ENCODE measurements at places on chromosomes 3 and 15.

DNA sequence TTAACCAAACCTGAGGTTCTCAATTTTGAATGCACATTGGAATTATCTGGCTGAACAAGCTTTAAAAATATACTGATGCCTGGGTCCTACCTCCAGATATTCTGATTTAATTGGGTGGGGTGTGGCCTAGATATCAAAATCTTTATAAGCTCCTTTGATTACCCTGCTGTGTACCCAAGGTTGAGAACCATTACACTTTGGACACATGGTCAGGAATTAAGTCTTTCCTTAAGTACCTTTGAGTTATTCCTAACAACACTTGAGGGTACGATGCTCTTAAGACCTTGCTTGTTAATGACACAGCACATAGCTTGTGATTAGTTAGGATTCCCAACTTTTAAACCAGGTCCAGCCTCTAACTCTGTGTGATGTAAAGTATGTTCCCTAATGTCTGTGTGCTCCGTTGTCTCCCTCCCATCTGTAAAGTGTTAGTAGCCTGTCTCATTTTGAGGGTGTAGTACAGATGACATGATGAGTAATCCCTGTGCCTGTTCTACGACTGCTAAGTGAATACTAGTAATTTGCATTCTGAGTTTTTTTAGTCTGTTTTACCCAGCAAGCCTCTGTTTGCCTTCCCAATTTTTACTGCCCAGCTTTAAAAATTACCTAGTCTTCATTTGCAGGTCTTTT is 154.9 kb downstream of the KLHL25 start:
- DNase-seq, result no peak

DNA sequence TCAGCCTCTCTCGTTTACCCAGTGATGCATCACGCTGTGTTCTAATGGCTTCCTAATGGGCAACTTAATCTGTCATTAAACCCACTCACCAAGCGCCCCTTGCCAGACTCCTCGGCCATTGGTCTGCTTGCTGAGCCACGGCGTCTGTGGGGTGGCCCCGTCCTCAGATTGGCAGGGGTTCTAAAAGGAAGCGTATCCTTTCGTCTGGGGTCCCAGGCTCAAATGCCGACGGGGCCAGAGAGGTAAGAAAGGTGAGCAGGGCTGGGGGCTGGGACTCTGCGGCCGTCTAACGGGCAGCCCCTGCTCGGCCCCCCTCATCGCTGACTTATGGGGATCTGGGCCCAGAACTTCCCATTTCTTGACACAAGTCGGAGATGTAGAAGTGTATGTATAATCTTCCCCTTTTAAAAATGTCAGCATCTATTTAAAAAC is 315.1 kb upstream of the PROK2 start:
- no peak for DNase-seq

- no peak for DNase-seq
These were observed 45.6 kb upstream of the IREB2 start for GRCh38 chr15:78392430-78392829.

DNA sequence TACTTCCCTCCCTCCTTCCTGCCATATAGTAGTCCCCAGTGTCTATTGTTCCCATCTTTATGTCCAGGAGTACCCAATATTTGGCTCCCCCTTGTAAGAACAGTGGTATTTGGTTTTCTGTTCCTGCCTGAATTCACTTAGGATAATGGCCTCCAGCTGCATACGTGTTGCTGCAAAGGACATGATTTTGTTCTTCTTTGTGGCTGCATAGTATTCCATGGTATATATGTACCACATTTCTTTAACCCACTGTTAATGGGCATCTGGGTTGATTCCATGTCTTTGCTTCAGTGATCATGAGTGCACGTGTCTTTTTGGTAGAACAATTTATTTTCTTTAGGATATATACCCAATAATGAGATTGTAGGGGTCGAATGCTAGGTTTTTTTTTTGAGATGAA is 19.3 kb downstream of the SPRED1 start:
- no peak for DNase-seq

GRCh38 chr3:117442566-117442965 is 733.0 kb downstream of the TUSC7 start:
- DNase-seq, result no peak

DNA sequence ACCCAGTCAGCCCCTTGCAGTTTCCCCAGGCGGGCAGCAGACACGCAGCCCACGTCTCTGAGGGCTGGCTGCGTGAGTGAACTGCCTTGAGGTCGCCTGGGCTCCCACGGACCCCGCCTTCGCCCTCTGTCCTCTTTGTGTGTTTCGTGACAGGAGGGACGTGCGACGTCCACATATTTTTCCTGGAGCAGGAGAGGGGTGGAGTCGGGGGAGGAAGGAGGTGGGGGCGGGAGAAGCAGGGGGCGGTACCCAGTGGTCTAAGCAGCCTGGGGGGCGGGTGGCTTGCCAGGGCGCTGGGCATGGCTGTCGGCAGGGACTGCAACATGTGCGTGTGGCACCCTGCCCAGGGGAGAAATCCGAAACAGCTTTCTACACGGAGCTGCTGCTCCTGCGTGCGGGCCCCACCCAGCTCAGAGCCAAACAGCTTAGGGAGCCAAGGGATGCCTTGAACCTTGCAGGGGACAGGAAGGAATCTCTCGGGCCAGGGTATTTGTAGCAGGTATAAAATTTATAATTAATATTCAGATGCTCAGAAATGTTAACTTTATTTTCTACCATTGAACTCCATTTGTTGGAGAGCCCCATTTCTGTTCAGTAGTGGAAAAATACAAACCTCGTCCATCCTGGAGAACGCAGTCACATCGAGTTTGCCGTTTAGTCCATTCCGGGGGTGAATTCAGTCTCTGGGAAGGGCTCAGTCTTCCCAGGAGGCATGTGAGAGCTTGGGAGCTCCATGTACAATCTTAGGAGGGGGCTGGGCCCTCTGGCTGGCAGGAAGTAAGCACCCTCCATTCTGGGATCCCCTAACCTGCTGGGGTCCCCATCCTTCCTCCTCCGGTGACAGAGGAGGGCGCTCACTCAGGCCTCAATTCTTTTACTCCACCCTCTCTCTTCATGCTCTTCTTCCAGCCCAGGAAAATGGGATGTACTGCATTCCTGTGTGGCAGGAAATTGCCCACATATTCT is 79.1 kb upstream of the MEF2A start:
- no peak for DNase-seq

GRCh38 chr3:52280050-52280461 is 1.6 kb upstream of the WDR82 start:
- DNase-seq, result no peak

DNA sequence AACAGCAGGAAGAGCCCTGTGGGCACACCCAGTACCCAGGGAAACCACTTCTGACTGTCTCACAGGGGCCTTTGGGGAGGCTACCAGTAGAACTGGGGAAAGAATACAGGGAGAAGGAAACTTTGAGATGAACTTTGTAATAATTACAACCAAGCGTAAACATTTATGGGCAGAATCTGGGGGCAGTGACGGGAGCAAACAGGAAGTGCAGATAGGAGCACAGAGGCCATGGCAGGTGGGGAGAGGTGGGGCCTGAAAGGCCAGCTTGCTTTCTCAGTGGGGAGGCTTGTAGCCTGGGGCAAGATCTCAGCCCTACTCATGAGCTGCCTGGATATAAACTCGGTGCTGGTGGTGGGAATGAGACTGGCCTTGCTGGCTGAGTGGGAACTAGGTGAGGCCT is 209.8 kb downstream of the PLCH1 start:
- DNase-seq, result no peak

DNA sequence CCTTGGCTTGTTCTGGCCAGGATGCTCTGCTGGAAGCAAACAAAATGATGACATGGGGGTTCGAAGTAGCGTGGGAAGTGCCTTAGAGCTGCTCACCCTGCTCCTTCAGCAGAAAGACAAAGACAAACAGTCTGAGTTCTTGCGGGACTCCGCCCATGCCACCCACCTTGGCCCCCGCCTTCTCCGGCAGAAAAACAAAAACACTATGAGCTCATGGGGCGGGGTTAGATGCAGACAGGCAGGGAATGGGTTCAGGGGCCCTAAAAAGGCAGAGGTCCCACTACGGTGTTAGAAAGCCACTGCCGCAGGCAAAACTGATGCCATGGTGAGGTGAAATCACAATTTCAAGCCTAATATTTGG is 9.7 kb upstream of the NCKIPSD start:
- no peak for DNase-seq

DNA sequence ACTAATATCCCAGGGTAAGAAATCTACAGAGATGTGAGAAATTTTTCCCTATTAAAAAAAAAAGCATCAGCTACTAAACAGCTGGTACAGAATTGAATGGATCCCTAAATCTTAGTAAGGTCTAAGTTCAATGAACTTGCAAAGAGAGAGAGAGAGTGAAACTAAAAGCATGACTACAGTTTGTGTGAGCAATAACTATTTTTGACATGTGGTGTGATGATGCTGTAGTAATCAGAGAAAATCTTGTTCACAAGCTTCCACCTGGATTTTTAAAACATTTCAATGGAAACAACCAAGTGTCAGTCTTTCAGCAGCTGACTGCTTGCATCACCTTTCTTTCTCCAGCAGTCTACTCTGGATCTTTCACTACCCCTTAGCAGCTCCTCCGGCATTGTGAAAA is 45.2 kb upstream of the ABI3BP start:
- no peak for DNase-seq

GRCh38 chr15:60374209-60374608 is 23.6 kb downstream of the ANXA2 start:
- DNase-seq, result no peak

- no peak for DNase-seq
These were observed 10.2 kb downstream of the ASB7 start for GRCh38 chr15:100612539-100612938.

DNA sequence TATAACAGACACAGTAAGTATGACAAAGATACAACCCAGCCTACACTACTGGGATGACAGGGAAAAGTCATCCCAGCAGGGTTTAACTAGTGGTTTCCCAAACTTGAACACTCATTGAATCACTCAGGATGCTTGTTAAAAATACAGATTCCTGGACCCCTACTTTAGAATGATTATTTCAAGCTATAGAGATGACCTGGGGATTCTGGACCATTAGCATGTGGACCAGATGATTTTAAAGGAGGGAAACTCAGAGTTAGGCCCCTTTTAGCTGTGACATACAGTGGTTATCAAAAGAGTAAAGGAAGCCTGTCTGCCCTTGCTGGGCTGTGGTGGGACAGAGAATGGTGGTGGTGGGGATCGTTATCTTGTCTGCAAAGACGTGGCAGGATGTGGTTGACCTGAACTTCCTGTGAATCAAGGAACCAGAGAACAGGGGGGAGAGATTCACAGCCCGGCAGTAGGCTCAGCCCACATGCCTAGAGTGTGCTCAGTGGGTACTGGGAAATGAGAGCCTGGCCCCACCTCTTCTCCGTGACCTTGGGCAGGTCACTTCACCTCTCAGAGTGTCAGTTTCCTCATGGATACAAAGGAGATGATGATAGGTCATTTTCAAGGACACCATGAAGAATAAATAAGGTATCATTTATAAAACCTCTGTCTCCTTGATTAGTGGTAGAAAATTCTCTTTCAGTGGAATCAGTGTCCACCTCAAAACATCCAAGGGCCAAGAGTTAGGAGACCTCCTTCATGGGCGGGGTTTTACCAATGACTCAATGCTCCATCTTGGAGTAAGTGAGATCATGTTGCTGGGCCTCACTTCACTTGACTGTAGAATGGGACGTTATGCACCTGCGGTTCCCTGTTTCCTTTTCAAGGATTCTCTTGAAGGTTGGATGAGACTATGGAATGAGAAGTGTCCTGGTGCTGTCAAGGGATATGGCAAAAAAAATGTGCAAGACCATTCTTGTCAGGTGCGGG is 306.5 kb downstream of the RPLP1 start:
- peak; percentile 78 for DNase-seq

- no peak for DNase-seq
These were observed 534.2 kb upstream of the ALCAM start for GRCh38 chr3:104832530-104832929.

GRCh38 chr3:193134856-193135255 is 106.2 kb upstream of the PLAAT1 start:
- no peak for DNase-seq

- DNase-seq, result no peak
These were observed 61.9 kb downstream of the CGGBP1 start for GRCh38 chr3:87996882-87997281.

DNA sequence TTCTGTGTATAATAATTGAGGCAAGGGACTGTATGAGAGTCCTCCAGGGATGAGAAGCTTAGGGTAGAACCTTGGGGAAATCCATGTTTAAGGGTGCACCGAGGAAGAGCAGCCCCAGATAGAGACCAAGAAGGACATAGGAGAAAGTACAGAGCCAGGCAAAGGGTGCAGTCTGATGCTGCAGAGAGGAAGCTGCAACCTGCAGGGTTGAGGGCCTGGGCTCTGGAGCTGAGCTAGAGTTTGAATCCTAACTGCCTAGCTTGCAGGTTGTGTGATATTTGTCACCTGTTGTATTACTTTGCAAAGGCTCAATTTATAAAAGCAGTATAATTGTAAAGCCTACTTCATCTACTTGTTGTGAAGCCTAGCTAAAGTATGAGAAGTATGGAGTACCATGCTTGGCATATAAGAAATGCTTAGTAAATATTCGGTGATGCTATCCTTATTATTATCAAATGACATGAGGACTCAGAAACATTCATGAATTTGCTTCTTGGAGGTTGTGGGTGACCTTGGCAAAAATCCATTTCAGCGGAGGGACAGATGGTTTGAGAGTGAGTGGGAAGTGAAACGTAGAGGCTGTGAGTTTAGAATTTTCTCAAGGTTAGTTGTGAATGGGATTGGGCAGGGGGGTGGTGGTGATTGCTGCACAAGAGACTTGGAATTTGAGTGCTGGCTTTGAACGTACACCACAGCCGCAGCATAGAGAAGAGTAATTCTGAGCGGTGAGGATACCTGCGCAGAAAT is 43.8 kb downstream of the PLCL2 start:
- DNase-seq, result no peak

DNA sequence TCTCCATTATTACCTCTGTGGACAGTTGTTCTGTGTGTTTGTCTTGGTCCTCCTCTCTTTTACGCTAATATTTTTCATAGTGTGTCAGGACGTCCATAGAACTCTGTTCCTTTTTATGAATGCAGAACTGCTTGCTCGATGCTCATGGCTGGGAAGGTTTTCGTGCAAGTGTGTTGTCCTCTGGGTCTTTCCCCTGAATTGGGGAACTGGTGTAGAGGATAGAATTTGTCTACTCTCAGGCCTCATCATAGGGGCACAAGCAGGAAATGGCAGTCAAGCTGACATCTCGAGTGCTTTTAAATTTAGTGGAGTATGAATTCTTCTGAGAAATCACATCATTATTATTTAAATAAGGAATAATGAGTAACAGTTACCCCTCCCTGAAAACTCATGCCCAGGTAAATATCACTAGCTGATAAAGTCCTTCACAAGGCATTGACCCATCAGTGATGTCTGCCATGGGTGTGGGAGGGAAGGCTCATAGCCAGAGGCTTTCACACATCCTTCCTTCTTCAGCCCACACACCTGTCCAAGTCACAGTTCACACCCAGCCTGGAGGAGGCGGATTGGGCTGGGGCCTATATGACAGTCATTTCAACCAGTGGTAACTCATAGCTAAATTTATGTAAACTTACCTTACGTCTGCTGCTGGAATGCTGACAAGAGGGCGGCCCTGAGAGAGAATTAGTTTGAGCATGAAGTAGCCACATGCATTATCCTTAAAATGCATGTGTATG is 226.1 kb downstream of the PLCL2 start:
- no peak for DNase-seq

GRCh38 chr15:31341496-31342195 is 15.0 kb downstream of the KLF13 start:
- DNase-seq, result no peak

GRCh38 chr3:57093971-57094535 is 33.6 kb downstream of the SPATA12 start:
- DNase-seq, result no peak

GRCh38 chr15:99165020-99165790 is 60.3 kb downstream of the SYNM start:
- no peak for DNase-seq

GRCh38 chr15:37134699-37135131 is 34.4 kb upstream of the MEIS2 start:
- no peak for DNase-seq

Measured in activated T-helper 9 cell treated with anti-CD3 and anti-CD28 coated beads, Interleukin-2, amount 50 U/mL, for 16 hours (primary cell).